ENCODE measurements at places on chromosomes 7 and 10.

DNA sequence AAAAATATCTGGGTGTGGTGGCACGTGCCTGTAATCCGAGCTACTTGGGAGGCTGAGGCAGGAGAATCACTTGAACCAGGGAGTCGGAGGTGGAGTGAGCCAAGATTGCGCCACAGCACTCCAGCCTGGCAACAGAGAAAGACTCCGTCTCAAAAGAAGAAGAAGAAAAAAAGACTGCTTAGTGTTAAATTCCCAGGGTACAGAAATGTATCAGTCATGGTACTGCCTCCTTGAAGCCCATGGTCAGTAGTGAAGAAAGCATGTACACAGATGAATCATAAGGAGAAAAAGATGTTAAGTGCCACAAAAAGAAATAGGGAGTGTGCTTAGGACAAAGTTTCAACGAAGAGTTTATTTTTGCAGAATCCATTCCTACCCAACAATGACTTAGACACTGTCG lies 62.5 kb upstream of the KMT2E start:
- no peak for DNase-seq

GRCh38 chr7:111855842-111856227 lies 293.5 kb upstream of the IMMP2L start:
- DNase-seq = no peak

- DNase-seq = no peak
Observed at GRCh38 chr10:26335574-26336093, 102.5 kb upstream of the APBB1IP start.

DNA sequence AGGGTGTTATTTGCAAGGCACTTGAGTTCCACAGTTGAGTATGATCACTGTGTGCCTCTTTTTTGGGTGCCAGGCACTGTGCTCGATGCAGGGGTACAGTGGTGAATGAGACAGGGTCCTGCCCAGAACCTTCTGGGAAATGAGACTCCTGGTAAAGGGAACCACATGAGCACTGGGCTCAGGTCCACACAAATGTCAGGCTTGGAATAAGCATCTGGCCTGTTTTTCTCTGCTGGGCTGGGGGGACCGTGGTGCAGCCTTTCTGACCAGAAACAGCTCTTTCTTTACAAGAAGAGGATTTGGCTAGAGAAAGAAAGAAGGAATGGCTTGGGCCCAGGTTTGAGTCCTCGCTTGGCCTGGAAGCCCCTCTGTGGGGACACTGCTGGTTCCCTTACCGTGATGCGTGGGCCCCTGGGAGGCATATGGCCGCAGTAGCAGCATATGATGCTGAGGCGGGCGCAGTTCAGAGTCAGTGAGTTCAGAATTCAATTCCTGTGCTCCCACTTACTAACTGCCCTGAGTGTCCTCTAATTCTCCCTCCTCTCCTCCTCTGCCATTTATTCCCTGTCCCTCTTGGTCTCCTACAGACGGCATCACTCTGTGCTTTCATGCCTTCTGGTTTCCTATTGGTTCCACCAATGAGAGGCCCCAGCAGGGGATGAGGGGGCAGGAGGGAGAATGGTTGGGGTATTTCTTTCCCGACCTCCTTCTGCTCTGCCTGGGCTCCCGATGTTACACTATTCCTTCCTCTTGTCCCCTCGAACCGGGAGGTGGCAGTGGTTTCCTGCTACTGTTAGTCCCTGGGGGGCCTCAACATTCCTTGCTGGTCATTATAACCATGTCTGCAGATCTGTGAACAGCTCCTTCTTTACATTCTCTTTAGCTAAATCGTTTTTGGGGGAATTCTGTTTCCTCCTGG lies 9.6 kb upstream of the KCP start:
- DNase-seq = no peak

- no peak for DNase-seq
Observed at GRCh38 chr7:82821037-82821436, 341.6 kb downstream of the PCLO start.

- no peak for DNase-seq
Observed at GRCh38 chr7:158050978-158051651, 536.5 kb downstream of the PTPRN2 start.

- DNase-seq = no peak
Observed at GRCh38 chr10:92241501-92241900, 49.4 kb downstream of the CPEB3 start.

DNA sequence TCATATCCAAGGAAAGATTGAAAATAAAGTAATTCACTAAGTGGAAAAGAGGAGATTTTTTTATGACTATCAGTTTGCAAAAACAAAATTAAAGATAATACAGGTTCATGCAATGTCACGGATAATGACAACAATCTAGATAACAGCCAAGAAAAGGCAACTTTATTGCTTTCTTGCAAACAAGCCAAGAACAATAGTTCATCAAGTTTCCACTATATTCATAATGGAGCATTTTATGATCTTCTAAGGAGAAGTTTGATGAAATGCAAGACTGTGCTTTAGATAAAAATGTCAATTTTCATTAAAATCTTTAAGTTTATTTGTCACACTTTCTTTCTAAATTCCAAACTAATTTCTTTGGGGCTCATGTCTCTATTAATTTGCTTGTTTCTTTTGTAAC lies 53.9 kb upstream of the NRP1 start:
- no peak for DNase-seq

- no peak for DNase-seq
Observed at GRCh38 chr7:102122026-102122425, 164.6 kb upstream of the SH2B2 start.

- no peak for DNase-seq
Observed at GRCh38 chr10:89367529-89367928, 10.3 kb upstream of the IFIT1B start.

- no peak for DNase-seq
Observed at GRCh38 chr10:68212721-68213352, 19.1 kb downstream of the ATOH7 start.

DNA sequence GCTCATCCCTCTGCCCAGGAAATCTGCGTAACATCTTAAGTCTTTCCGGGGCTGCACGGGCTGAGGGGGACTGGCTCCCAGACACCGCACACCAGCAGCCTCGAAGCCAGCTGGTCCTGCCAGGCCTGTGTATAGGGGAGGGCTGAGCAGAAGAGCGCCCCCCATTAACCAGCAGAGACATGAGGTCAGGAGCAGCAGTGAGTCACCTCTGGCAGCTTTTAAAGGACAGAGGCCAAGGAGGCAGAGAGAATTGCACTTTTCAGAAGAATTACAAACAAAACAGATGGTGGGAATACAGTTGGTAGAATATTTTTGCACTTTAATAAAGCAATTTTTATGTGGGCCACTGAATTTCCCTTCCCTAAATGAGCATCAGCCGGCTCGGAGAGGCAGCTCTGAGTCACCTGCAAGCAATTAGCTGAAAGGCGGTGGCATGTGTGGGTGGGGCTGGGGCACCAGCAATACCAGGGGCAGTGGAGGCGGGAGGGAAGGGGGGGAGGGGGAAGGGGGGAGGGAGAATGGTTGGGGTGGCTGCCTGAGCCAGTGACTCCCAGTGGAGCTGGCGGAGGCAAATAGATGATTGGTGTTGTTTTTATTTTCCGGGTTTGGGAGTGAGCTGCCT lies 39.1 kb downstream of the GOLGA7B start:
- peak; percentile 78 for DNase-seq

DNA sequence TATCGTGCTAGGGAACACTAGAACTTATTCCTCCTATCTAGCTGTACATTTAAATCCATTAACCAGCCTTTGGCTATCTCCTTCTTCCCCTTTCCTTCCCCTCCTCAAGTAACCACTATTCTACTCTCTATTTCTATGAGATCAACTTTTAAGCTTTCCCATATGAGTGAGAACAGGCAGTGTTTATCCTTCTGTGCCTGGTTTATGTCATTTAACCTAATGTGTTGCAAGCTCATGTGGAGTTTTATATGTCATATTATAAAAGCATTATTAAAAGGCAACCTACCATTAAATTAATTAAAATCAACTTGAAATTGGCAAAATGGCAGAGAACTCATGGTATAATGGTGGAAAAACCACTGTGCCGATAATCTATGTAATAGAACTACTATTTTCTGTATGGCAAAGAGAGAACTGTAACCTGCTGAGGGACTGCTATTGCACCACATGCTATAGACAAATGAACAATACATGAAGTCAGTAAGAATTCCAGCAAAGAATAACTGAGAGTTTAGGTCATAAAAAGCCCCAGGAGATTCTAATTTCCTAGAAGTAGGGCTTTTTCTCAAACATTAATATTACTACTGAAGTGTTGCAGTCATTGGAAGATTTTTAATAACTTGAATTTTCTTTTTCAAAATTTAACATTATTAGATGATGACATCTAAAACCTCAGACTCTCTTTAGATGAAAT lies 81.8 kb downstream of the LRRN3 start:
- no peak for DNase-seq

- no peak for DNase-seq
Observed at GRCh38 chr10:74652664-74653063, 173.7 kb upstream of the KAT6B start.

- DNase-seq = peak; percentile 75
Observed at GRCh38 chr7:140541513-140542227, 62.4 kb upstream of the MKRN1 start.

GRCh38 chr10:62637249-62638061 lies 167.1 kb upstream of the ADO start:
- DNase-seq = no peak

- DNase-seq = no peak
Observed at GRCh38 chr7:117025891-117026290, 72.6 kb downstream of the ST7 start.

DNA sequence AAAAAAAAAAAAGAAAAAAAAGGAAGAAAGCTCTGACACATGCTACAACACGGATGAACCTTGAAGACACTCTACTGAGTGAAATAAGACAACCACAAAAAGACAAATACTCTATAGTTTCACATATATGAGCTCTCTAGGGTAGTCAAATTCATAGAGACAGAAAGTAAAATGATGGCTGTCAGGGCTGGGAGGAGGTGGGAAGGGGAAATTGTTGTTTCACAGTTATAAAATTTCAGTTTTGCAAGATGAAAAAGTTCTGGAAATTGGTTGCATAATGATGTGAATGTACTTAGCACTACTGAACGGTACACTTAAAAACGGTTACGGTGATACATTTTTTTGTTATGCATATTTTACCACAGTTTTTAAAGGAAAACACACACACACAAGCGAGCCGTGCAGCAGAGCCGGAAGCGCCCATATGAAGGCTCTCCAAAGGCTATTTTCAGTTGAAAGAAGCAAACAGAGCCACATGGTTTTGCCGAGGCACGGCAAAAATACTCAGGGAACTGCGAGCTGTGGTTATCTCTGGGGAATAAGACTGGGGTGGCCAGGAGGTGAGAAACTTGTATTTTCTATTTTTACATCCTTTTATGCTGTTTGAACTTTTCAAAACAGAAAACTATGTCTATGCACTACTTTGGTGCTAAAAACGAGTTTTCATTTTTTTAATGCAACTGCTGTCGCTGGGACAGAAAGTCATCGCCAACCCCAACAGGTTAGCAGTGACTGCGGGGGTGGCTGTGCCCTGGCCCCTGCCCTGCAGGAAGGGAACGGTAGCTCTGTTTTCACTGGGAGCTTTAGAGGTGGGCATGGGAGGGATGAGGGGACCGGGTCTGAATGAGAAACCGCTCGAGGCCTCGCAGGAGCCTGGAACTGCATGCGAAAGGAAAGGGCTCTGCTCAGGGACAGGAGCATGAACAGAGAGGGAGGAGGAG lies 132.9 kb downstream of the OAT start:
- DNase-seq = no peak

GRCh38 chr7:139648941-139649425 lies 125.5 kb downstream of the CLEC2L start:
- no peak for DNase-seq

GRCh38 chr7:100247152-100247757 lies 27.5 kb downstream of the PVRIG start:
- DNase-seq = peak; percentile 80

- peak; percentile 20 for DNase-seq
Observed at GRCh38 chr10:42952349-42952748, 124.5 kb upstream of the RET start.

DNA sequence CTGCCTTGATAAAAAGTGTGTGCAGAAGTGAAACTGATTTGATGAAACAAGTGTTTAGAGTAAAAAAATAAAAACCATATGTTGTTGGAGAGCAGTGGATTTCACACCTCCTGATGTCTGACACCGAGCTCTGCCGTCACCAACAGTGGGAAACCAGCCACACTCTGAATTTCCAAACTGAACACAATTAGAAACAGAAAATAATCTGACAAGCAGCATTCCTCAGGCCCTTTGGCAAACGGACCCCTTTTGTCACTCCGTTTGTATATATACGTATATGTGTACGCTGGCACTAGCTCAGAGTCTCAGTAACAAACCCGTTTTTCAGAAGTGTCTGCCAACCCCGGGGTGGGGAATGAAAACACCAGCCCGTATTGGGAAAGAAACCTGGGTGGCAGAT lies 32.4 kb downstream of the TACC2 start:
- DNase-seq = no peak

DNA sequence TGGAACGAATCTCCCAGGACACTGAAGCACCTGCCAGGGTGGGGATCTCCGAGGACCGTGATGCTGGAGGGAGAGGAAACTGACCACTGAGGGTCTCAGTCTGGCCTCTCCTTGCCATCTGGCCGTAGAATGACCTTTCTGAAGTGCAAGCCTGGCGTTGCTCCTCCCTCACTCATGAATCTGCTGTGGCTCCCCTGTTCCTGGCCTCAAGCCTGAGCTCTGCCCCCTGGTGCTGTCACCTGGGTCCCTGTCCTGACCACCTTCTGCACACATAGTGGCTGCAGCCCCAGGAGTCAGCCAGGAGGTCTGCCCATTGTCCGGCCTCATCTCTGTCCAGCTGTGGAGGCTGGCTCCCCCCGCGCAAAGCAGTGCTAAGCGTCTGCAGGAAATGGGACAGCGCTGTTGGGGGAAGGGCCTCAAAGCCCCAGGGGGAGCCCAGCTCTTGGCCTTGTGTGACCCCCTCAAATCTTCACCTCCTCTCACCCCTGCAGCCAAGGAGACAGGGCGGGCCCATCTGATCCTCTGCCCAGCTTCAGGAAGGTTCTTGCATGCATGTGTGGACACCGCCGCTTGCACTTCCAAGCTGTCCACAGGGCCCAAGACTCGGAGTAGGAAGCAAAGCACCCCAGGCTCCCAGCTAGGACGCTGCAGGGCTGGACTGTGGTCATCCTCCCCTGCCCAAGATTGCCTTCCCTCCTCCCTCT lies 65.7 kb downstream of the MYL10 start:
- DNase-seq = no peak

- no peak for DNase-seq
Observed at GRCh38 chr10:58554316-58554715, 41.6 kb downstream of the BICC1 start.

- DNase-seq = no peak
Observed at GRCh38 chr10:2014541-2014940, 277.2 kb upstream of the ADARB2 start.

GRCh38 chr7:26375726-26376174 lies 84.1 kb downstream of the SNX10 start:
- DNase-seq = peak; percentile 64

GRCh38 chr7:15845868-15846267 lies 159.4 kb upstream of the MEOX2 start:
- DNase-seq = no peak

- no peak for DNase-seq
Observed at GRCh38 chr10:74047871-74048270, 50.0 kb downstream of the VCL start.

GRCh38 chr7:270351-270983 lies 19.5 kb upstream of the FOXL3 start:
- DNase-seq = no peak

GRCh38 chr7:71598553-71598952 lies 466.6 kb downstream of the GALNT17 start:
- DNase-seq = no peak

GRCh38 chr10:8628351-8628750 lies 573.9 kb downstream of the GATA3 start:
- no peak for DNase-seq

Measured in DMS153 (cell line).